Activated CD8-positive, alpha-beta memory T cell treated with anti-CD3 and anti-CD28 coated beads for 1 hour (primary cell): ENCODE measurements at places on chromosomes 4 and X.

- no peak for DNase-seq
Measured at GRCh38 chr4:73615613-73616012, 4.6 kb downstream of the RASSF6 start.

GRCh38 chrX:115018040-115018647 lies 728 bp upstream of the IL13RA2 start:
- DNase-seq, result no peak

DNA sequence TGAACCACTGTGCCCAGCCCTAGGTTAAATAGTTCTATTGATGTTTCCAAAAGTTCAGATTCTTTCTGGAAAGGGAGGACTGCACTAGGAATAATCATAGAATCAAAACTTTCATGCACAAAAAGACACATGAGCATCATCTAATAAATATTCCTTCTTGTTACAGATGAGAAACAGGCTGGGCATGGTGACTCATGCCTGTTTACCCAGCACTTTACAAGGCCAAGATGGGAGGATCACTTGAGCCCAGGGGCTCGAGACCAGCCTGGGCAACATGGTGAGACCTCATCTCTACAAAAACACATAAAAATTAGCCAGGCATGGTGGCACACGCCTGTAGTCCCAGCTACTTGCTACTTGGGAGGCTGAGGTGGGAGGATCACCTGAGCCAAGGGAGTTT lies 27.7 kb downstream of the LARP7 start:
- DNase-seq, result no peak

DNA sequence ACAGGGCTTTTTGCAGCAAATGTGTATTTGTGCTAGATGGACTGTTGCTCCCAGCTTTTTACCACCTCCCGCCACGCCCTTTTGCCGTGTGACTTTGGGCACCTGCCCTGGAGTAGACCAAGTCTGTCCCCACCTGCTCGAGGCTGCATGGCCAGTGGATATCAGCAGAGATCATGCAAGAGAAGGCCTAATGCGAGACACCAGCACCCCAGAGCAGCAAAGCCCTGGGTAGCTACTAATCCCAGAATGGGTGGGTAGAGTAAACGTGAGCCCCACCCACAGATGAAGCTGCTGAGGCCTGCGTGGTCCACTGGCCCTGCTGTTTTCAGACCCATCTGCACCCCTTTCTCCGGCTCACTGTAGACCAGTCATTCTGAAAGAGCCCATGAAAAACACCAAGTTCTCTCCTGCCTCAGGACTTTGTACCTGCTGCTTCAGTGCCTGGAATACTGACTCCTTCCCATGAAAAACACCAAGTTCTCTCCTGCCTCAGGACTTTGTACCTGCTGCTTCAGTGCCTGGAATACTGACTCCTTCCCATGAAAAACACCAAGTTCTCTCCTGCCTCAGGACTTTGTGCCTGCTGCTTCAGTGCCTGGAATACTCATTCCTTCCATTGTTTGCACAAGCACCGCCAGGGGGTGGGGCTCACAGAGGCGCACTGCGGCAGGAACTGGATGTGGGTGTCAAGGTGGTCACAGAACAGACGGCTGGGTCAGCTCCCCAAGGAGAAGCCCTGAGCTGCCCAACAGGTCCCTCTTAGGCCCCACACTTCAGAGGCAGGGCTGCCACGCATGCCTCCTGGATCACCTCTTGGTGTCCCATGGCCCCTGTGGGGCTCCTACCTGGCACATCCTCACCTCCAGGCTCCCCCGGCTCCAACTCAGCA lies 5.1 kb upstream of the TNIP2 start:
- DNase-seq, result no peak

DNA sequence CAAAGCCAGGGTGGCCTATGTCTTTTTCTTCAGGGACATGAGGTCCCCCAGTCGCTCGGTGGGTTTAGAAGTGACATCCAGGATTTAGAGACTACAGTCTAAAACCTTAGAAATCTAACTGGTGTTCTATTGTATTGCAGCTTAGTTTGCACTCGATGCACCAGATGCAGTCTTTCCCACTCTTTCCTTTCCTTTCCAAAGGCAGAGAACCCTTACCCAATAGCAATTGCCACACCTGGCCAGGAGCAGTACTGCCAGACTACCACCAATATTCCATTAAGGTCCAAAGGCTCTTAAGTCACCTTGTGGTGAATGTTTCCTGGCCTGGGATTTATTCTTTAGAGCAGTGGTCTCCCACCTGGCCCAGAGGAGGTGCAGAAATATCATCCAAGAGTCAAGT lies 1068.8 kb downstream of the FAM133A start:
- DNase-seq, result no peak

DNA sequence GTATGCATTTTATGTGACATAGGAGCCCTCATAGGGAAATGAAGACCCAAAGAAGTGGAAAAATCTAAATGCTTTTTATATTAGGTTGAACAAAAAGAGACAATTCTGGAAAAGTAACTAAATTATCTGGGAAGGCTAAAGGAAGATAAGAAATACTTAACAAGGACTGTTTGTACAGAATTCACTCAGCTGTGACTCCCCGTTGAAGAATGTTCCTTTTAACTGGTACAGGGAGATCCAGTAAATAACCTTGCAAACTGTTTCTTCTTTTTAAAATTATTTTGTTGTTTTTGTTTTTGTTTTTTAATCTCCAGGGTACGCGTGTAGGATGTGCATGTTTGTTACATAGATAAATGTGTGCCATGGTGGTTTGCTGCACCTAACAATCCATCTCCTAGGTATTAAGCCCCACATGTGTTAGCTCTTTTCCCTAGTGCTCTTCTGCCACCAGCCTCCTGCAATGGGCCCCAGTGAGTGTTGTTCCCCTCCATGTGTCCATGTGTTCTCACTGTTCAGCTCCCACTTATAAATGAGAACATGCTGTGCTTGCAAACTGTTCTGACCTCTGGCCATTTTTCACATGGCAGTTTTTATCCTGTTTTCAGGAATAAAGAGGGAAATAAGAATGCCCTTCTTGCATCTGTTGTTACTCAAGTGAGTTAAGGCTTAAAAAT lies 81.7 kb downstream of the PWWP3B start:
- no peak for DNase-seq

DNA sequence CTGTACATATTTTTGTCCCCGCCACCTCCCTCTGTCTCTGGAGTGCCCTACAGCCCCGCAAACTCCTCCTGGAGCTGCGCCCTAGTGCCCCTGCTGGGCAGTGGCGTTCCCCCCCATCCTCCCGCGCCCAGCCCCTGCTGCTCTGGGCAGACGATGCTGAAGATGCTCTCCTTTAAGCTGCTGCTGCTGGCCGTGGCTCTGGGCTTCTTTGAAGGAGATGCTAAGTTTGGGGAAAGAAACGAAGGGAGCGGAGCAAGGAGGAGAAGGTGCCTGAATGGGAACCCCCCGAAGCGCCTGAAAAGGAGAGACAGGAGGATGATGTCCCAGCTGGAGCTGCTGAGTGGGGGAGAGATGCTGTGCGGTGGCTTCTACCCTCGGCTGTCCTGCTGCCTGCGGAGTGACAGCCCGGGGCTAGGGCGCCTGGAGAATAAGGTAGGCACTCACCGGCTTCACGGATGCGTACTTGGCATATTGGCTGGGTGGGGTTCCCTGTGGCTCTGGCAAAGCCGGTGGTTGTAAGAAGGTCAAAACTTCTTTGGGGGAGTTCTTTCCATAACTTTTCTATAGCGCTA lies 653 bp downstream of the HHIP start:
- no peak for DNase-seq

DNA sequence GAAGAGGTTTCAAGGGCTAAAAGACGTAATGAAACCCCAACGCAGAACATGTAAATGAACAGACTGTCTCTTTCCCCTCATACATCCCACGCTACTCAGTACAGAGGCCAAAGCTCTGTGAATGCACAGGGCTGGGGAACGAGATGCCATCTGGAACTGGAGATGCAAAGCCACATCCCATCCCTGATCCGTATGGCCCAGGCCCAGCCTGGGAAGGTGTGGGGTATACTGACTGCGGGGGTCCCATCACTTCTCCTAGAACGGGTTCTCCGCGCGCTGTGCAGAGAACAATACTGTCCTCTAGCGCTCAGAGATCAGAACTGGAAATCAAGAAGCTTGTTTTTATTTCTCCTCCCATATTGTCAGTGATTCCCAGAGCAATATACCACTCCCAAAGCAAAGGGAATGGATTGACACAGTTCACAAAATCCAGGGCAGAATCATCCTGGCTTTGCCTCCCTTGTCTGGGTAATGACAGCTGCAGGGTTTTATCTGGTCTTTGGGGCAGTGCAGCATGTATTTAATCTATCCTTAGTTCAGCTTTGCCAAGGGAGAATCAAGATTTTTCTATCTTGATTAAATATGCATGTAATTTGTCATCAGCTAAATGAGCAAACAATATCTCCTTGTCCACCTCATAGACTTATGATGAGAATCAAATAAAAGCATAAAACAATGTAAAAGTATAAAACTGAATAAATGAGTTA lies 47.3 kb upstream of the TLR3 start:
- no peak for DNase-seq

DNA sequence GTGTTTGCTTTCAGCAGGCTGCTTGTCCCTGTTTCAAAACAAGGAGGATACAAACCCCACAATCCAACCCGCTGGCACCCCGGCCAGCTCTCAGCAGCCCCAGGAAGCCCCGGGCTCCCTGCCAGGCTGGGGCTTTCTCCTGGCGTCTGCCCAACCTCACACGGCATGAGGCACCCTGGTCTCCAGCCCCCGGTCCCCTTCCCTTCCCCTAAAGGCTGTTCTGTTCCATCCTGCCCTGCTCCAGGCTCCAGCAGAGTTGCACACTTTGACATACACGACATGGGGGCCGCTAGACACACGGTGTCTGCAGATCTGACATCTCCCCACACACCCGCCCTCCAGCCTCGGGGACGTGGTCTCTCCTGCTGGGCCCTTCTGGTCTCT lies 107.7 kb upstream of the ADRA2C start:
- no peak for DNase-seq
